Osteocyte (in vitro differentiated cells): ENCODE measurements at places on chromosomes 11 and 22.

- no peak for DNase-seq
Measured at GRCh38 chr11:112584672-112585071, 324.0 kb upstream of the PLET1 start.

GRCh38 chr22:47586038-47586437, 823.6 kb downstream of the TBC1D22A start:
- no peak for DNase-seq

DNA sequence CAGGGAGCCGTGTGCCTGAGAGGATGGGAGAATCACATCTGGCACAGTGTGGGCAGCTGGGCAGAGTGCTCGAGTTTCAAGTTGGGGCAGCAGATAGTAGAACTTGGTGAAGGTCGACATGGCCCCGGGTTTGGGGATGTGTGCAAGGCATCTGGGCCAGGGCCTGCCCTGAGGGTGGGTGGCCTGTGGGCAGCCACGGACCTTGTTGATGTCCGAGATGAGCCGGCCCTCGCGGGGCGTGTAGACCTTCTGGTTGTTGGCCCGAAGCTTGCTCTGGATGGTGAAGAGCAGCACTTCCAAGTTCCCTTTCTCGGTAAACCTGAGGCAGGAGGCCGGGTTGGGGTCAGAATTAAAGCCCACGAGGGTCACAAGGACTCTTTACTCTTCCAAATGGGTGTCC, 20.3 kb downstream of the SPTBN2 start:
- DNase-seq, result no peak

DNA sequence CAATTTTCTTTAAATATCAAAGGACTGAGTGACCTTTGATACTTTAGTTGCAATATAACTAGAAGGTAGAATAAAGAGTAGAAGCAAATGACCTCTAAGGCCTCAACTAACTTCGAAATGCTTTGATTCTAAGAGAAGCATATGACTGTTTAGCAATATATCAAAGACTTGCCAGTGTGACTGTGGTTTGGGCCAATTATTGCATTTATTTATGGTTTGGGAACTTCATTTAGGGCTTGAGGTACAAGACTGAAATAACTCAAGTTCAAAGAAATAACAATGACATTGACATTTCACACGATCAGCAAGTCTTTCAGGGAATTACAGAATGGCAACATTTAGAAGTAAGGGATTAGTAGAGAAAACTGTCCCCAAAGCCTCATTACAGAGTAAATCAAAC, 709.7 kb upstream of the LRRC4C start:
- no peak for DNase-seq

DNA sequence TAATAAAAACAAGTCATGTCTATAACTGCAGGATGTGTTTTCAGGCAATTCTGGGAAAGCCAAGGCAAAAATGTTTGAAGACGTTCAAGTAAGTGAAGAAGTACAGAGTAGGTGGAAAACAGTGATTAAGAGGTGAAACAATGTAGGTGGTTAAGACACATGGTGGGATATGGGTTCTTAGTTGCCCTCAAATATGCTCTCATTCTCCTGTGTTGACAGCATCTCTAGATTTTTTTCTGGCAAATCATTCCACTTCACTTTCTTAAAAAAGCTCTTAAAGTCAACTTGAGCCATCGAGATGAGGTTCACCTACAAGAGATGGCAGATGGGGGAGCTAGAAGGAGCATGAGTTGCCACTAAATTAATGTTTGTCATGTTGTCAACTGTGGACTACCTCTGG, 1041.0 kb upstream of the CNTN5 start:
- DNase-seq, result no peak
